ENCODE measurements at places on chromosomes 4 and X. TPM values are rescaled to one million over a fixed set of nuclear protein-coding genes. Genes with fewer than 3 reads are reported as not detected.
A peak's percentile ranks its signal among the peaks of the same experiment; 100 is the strongest.

DNA sequence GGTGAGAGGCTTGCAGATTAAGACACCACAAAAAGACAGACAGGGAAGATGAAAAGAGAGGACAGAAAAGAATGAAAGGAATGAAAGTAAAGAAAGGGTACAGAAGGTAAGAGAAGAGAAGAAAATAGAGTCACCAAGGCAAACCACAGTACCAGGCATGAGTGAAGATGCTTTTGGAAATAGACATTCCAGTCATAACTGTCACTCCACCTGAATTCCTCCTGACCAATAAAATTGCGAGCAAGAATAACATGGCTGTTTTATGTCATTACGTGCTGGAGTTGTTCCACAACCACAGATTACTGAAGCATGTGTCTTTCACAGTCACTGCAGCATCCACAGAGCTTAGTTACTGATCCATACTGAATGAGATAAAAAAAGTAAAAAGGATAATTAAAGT is 864.9 kb upstream of the SLIT2 start:
- no peak for DNase-seq

- no peak for DNase-seq
Measured at GRCh38 chr4:4439782-4440181, 52.9 kb downstream of the NSG1 start.

- no peak for DNase-seq
Measured at GRCh38 chrX:107752043-107752442, 23.5 kb downstream of the TSC22D3 start.

DNA sequence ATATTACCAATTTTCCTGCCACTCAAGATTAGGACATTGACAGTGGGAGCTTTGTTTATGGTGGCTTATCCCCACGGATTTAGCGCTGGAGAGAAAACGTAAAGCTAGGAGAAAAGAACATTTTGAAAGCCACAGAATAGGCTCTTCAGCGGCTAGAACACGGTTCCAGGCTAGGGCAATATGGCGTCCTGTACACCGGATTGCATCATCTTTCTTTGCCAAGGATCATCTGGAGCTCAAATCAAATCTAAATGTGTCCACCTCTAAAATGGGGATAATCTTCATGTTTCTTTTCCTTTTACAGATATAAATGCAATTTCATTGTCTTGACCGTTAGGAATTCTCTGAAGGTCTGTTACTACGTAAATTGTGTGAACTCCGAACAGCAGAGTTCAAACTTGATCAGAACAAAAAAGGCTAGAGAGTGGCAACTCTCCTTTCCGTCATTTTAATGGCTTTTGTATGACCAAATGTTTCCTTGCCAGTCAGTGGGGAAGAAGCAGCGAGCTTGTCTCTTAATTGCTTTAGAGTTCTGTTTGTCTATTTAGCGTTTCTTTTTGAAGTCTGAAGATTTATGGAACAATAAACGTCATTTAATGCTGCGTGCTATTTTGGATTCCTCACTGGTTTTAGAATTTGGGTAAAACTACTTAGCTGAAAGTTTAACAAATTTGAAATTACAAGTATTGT is 2.6 kb upstream of the WWC2 start:
- no peak for DNase-seq

GRCh38 chr4:162727232-162727631 is 439.5 kb downstream of the NAF1 start:
- no peak for DNase-seq

The PWWP3B gene
- total RNA-seq = not detected

DNA sequence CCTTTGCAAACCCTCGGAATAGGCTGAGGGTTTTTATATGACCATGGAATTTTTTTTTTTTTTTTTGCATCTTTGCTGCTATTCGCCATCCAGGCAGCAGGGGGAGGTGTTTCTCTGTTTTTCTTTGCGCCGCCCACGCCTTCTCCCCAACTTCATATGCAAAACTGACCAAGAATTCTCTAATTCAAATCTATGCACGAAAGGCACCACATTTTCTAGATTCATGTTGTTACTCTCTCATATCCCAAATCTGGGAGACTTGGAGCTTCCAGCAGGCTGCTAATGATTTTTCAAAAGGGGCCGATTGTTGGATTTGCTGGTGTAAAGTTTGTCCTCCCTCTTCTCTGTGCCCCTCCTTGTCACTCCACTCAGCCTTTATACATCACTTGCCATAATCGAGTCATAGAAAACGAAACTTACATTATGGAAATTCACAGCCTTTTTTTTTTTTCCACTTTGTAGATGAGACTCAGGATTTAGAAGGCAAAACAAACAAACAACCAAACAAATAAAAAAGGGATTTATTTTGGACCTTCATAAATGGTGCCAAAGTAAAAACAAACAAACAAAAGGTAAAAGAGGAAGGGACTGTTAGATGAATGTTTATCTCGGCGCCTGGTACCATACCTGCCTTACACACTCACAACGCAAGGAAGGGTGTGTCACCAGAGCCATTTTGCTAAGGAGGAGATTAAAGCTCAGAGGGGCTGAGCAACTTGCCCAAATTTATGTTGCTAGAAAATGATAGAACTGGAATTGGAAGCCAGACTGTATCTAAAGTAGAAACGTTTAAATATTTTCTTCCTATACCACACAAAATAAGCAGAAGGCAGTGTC is 29.3 kb upstream of the BOD1L1 start:
- peak; percentile 34 for DNase-seq

- DNase-seq = no peak
Measured at GRCh38 chr4:56425518-56425917, 9.9 kb downstream of the PPAT start.

- no peak for DNase-seq
Measured at GRCh38 chr4:2968381-2968780, 5.0 kb downstream of the GRK4 start.

- DNase-seq = no peak
Measured at GRCh38 chr4:7772711-7773385, 166.8 kb downstream of the AFAP1 start.

Data from activated T-helper 2 cell treated with anti-CD3 and anti-CD28 coated beads, Interferon-gamma antibody, Interleukin-2, Interleukin-4, amounts not matched to agents 10 μg/mL and 5 μg/mL and 100 μg/mL, durations not matched to agents 14 hours and 24 hours and 36 hours (primary cell).